ENCODE measurements at places on chromosomes 5 and 9.

DNA sequence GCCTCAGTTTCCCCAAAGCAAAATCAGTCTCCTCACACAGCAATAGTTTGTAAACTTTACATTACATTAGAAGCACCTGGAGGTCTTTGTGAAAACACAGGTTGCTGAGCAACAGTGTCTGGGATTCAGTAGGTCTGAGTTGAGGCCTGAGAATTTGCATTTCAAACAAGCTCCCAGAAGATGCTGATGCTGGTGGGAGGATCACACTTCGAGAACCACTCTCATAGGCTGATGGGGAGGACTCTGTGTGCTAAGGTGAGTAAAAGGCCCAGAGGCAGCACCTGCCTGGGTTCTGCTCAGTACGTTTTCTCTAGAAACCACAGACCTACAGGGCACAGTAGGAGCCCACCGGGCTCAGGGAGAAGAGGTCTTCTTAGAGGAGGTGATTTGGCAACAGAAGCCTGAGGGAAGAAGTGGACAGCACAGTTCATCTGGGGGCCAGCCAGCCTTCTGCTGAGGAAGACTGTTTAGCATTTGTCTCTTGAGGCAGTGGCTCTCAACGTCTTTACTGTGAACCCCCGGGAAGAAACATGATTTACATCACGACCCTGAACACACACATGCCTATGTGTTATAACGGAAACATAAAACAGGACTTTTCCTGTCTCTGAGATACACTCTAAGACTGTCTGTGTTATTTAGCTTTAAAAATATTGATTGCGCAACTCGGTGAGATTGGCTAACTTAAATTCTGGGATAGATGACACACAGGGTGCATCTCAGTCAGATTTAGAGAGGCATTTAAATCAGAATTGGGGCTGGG, 24.8 kb upstream of the DENND1A start:
- DNase-seq = no peak
- H3K4me3 ChIP-seq = no peak overlapping the region
- no peaks in the 10 kb centered on the region for H3K36me3 ChIP-seq
- peaks cover 10% of the 10 kb centered on the region for H3K27me3 ChIP-seq
- H3K4me1 ChIP-seq = no peaks in the 10 kb centered on the region

DNA sequence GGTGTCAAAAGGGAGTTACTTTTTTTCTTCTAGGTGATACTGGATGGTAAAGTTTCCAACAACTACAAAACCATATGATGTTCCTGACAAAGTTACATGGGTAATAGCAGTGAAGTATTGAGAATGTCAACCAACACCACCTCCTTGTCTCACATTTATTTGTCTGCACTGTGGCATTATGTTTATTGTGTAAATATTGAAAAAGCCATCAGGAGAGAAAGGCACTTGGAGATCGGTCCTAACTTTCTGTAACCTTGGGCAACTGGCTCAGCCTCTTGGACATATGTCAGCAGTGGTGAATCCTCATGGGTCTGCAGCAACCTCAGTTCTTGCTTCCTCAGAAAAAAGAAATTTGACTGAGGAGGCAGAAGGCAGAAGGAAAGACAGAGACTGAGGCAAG, 50.0 kb upstream of the ICE1 start:
- H3K27ac ChIP-seq = no peak overlapping the region
- no peaks in the 10 kb centered on the region for H3K27me3 ChIP-seq
- H3K4me1 ChIP-seq = no peaks in the 10 kb centered on the region
- no peak overlapping the region for H3K4me3 ChIP-seq
- no peaks in the 10 kb centered on the region for H3K36me3 ChIP-seq

DNA sequence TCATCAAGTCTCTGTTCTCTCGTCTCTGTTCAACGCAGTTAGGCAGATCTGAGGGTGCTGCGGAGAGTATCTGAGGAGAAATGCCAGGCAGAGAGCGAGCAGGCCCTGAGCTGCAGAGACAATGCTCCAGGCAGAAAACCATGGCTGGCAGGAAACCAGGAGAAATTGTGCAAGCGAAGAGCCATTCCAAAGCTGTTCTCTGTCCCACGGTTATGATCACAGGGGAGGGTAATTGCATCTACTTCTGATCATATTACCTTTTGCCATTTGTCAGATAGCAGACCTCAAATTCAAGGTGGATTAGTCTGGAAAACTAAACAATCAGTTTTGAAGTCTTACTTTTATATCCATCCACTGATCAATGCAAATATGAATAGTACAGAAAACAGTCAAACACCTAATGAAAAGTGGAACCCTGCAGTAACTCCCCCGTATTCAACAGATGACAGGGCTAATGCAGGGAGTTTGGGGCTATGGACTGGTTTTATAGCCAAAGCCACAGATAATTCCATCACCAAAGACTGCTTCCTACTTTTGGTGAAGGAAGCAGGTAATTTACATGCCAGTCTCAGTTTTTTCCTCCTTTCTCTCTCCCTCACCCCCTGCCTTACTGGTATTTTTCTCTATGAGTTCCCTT, 228.0 kb downstream of the DCP2 start:
- H3K36me3 ChIP-seq = no peaks in the 10 kb centered on the region
- no peak overlapping the region for H3K27ac ChIP-seq
- H3K4me3 ChIP-seq = no peak overlapping the region

DNA sequence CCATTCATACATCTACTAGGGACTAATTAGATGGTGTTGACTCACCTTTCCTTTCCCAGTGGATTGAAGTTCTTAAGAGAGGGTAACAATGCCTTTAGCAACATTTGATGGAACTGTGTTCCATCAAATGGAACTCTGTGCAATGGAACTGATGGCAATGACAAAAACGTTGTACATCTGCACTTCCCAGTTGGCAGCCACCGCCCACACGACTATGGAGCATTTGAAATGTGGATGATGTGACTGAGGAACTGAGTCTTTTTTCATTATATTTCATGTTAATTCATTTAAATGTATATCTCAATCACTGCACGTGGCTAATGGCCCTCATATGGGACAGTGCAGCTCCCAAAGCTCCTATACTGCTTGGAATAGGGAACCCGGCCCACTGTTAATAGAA, 39.0 kb upstream of the ICE1 start:
- DNase-seq = no peak
- no peaks in the 10 kb centered on the region for H3K36me3 ChIP-seq
- no peaks in the 10 kb centered on the region for H3K27me3 ChIP-seq
- no peak overlapping the region for H3K27ac ChIP-seq
- no peaks in the 10 kb centered on the region for H3K4me1 ChIP-seq

GRCh38 chr5:1781726-1782384, 17.8 kb downstream of the MRPL36 start:
- DNase-seq = no peak
- no peak overlapping the region for H3K27ac ChIP-seq
- peaks cover 21% of the 10 kb centered on the region for H3K4me1 ChIP-seq

- H3K36me3 ChIP-seq = no peaks in the 10 kb centered on the region
- no peak overlapping the region for H3K4me3 ChIP-seq
- H3K27me3 ChIP-seq = peaks cover 24% of the 10 kb centered on the region
- H3K4me1 ChIP-seq = no peaks in the 10 kb centered on the region
These were observed 117.2 kb upstream of the TBCA start for GRCh38 chr5:77893225-77893860.

GRCh38 chr5:168471785-168472184, 14.5 kb upstream of the RARS1 start:
- no peak overlapping the region for H3K27ac ChIP-seq
- H3K27me3 ChIP-seq = peaks cover 8% of the 10 kb centered on the region
- no peaks in the 10 kb centered on the region for H3K36me3 ChIP-seq
- H3K4me1 ChIP-seq = no peaks in the 10 kb centered on the region
- no peak overlapping the region for H3K4me3 ChIP-seq
